ENCODE measurements at places on chromosomes 4 and X. TPM values are rescaled to one million over a fixed set of nuclear protein-coding genes. Genes with fewer than 3 reads are reported as not detected.

The DCX gene
- total RNA-seq, result not detected

The UGT2A1 gene
- not detected for total RNA-seq

The GPR34 gene
- not detected for total RNA-seq

The TMEM255A gene
- 0.33 TPM for total RNA-seq

Measured in A549 treated with dexamethasone at 1 μM for 4 hours (cell line).